Heart right ventricle (tissue), 16 donors: ENCODE measurements at places on chromosomes 1 and 21. TPM values are rescaled to one million over a fixed set of nuclear protein-coding genes. Genes with fewer than 3 reads are reported as not detected.

The TPTE gene
- not detected for total RNA-seq

GRCh38 chr1:12144236-12144635 is 22.6 kb upstream of the TNFRSF1B start:
- H3K27ac ChIP-seq, result peak overlapping the region; percentile 93
- H3K36me3 ChIP-seq, result no peaks in the 10 kb centered on the region
- no peaks in the 10 kb centered on the region for H3K27me3 ChIP-seq
- H3K4me1 ChIP-seq, result peaks cover 31% of the 10 kb centered on the region
- DNase-seq, result no peak

- H3K27ac ChIP-seq, result no peak overlapping the region
- DNase-seq, result no peak
- H3K36me3 ChIP-seq, result peaks cover 86% of the 10 kb centered on the region
- no peak overlapping the region for H3K4me3 ChIP-seq
- no peaks in the 10 kb centered on the region for H3K27me3 ChIP-seq
Measured at GRCh38 chr1:42752284-42752683, 12.2 kb upstream of the CLDN19 start.

DNA sequence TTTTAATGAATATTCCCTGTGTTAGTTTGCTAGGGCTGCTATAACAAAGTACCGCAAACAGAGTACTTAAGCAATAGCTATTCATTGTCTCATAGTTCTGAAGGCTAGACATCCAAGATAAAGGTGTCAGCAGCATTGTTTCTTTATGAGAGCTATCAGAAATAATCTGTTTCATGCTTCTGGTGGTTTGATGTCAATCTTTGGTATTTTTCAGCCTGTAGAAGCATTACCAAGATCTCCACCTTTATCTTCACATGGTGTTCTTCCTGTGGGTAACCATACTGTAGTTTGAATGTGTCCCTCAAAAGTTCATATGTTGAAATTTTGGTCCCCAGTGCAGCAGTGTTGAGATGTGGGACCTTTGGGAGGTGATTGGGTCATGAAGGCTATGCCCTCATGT is 7.4 kb downstream of the RBM11 start:
- no peak overlapping the region for H3K4me3 ChIP-seq
- no peak for DNase-seq
- H3K27ac ChIP-seq, result no peak overlapping the region
- no peaks in the 10 kb centered on the region for H3K27me3 ChIP-seq
- no peaks in the 10 kb centered on the region for H3K4me1 ChIP-seq

- DNase-seq, result no peak
- H3K4me3 ChIP-seq, result no peak overlapping the region
- H3K27me3 ChIP-seq, result no peaks in the 10 kb centered on the region
- no peaks in the 10 kb centered on the region for H3K36me3 ChIP-seq
- H3K4me1 ChIP-seq, result no peaks in the 10 kb centered on the region
Measured at GRCh38 chr1:150808846-150809245, 786 bp upstream of the CTSK start.

- no peaks in the 10 kb centered on the region for H3K4me1 ChIP-seq
- no peak overlapping the region for H3K27ac ChIP-seq
- no peak for DNase-seq
- no peaks in the 10 kb centered on the region for H3K27me3 ChIP-seq
- H3K4me3 ChIP-seq, result no peak overlapping the region
Measured at GRCh38 chr21:46308431-46308830, 15.2 kb downstream of the C21orf58 start.

- H3K4me3 ChIP-seq, result no peak overlapping the region
- H3K27me3 ChIP-seq, result no peaks in the 10 kb centered on the region
- no peaks in the 10 kb centered on the region for H3K4me1 ChIP-seq
- no peaks in the 10 kb centered on the region for H3K36me3 ChIP-seq
Measured at GRCh38 chr21:36209626-36210171, 53.1 kb downstream of the DOP1B start.

GRCh38 chr1:168085401-168085872 is 51.3 kb downstream of the GPR161 start:
- DNase-seq, result peak; percentile 73
- H3K27ac ChIP-seq, result peak overlapping the region; percentile 53
- H3K4me3 ChIP-seq, result no peak overlapping the region
- no peaks in the 10 kb centered on the region for H3K27me3 ChIP-seq
- peaks cover 24% of the 10 kb centered on the region for H3K36me3 ChIP-seq
- peaks cover 25% of the 10 kb centered on the region for H3K4me1 ChIP-seq

The C4BPA gene
- not detected for total RNA-seq

The ADGRB2 gene
- total RNA-seq, result 4.4 TPM

The RHBDL2 gene
- not detected for total RNA-seq

The SYT11 gene
- total RNA-seq, result 17.2 TPM

The BEND5 gene
- total RNA-seq, result 4.5 TPM

- no peaks in the 10 kb centered on the region for H3K36me3 ChIP-seq
- H3K4me1 ChIP-seq, result no peaks in the 10 kb centered on the region
- H3K4me3 ChIP-seq, result peak overlapping the region; percentile 62
- H3K27me3 ChIP-seq, result no peaks in the 10 kb centered on the region
- H3K27ac ChIP-seq, result peak overlapping the region; percentile 73
Measured at GRCh38 chr1:16207318-16208269, 4.9 kb downstream of the ARHGEF19 start.

The VSIG8 gene
- total RNA-seq, result not detected

- H3K27me3 ChIP-seq, result no peaks in the 10 kb centered on the region
- no peak overlapping the region for H3K27ac ChIP-seq
- H3K36me3 ChIP-seq, result no peaks in the 10 kb centered on the region
- H3K4me1 ChIP-seq, result peaks cover 14% of the 10 kb centered on the region
- DNase-seq, result no peak
Measured at GRCh38 chr1:81758181-81758580, 42.6 kb upstream of the ADGRL2 start.

The SYPL2 gene
- 28.7 TPM for total RNA-seq

The C1orf94 gene
- total RNA-seq, result not detected

DNA sequence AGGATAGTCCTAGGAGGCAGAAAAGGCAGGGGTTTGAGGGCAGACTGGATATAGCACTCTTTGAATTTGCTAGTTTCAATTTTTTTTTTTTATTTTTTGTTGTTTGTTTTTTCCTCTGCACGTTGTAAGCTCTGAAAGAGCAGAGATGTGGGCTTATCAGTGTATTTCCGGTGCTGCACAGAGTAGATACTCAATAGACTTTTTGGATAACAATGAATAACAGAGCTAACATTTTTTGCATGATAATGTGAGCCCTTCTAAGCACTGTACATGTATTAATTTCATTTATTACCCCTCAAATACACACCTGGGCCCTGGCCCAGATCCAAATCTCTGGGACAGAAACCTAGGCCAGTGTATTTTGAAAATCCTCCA is 17.1 kb upstream of the PARP1 start:
- no peak for DNase-seq
- H3K36me3 ChIP-seq, result no peaks in the 10 kb centered on the region
- H3K4me3 ChIP-seq, result no peak overlapping the region
- H3K4me1 ChIP-seq, result no peaks in the 10 kb centered on the region

DNA sequence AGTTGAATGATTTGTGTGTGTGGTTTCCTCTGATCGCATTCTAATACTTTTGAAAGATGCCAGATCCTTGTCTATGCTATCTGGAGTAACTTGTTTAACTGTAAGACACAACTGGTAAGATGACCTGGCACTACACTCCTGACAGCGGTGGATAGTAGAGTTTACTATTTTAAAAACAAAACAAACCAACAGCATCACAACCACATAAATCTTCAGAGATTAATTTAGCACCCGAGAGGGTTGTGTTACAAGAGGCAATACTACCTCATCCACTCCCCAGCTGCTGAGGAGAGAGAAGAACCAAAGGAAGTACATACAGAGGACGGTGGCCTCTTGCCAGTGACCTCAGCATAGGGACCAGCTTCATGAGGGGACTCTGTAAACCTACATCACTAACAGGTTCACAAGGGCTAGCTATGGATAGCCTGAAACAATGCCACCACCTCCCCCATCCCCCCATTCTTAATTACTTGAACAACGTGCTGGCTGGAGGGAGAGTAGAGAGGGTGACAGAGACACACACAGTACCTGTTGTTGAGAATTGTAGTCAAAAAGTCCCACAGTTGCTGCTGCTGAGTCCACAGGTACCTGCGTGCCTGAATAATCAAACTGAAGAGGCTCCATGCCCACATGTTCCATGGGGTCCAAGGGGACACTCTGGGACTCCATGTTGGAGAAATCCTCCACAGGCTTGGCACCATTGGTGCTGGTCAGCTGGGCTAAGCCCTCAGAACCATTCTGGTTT is 73.5 kb downstream of the PUM1 start:
- peaks cover 59% of the 10 kb centered on the region for H3K4me1 ChIP-seq
- no peak overlapping the region for H3K4me3 ChIP-seq
- H3K27me3 ChIP-seq, result no peaks in the 10 kb centered on the region
- no peak overlapping the region for H3K27ac ChIP-seq
- H3K36me3 ChIP-seq, result peaks cover 6% of the 10 kb centered on the region

The DUSP23 gene
- 20.9 TPM for total RNA-seq

GRCh38 chr1:107474877-107475612 is 334.2 kb downstream of the NTNG1 start:
- no peak overlapping the region for H3K27ac ChIP-seq
- no peak for DNase-seq
- no peak overlapping the region for H3K4me3 ChIP-seq
- peaks cover 7% of the 10 kb centered on the region for H3K27me3 ChIP-seq

DNA sequence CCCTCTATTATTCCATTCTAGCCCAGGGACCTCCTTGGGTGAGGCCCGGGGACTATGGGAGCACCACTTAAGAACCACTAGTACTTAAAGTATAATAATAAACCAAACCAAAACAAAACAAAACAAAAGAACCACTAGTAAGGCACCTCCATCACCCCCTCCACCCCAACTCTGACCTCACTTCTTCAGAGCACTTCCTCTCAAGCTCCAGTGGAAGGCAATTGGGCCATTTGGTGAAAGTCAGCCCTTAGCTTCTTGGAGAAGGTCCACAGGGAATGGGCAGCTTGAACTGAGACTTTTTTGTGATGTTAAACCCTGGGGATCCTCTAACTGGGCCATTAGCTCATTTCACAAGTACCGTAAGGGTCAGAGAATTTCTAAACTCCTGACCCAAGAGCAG is 237.3 kb downstream of the RHOU start:
- no peaks in the 10 kb centered on the region for H3K27me3 ChIP-seq
- no peak for DNase-seq
- H3K27ac ChIP-seq, result no peak overlapping the region
- no peaks in the 10 kb centered on the region for H3K36me3 ChIP-seq

- no peaks in the 10 kb centered on the region for H3K36me3 ChIP-seq
- no peak for DNase-seq
Measured at GRCh38 chr1:179767177-179767581, 24.1 kb downstream of the FAM163A start.
